ENCODE measurements at places on chromosomes 11 and 22. TPM values are rescaled to one million over a fixed set of nuclear protein-coding genes. Genes with fewer than 3 reads are reported as not detected.

DNA sequence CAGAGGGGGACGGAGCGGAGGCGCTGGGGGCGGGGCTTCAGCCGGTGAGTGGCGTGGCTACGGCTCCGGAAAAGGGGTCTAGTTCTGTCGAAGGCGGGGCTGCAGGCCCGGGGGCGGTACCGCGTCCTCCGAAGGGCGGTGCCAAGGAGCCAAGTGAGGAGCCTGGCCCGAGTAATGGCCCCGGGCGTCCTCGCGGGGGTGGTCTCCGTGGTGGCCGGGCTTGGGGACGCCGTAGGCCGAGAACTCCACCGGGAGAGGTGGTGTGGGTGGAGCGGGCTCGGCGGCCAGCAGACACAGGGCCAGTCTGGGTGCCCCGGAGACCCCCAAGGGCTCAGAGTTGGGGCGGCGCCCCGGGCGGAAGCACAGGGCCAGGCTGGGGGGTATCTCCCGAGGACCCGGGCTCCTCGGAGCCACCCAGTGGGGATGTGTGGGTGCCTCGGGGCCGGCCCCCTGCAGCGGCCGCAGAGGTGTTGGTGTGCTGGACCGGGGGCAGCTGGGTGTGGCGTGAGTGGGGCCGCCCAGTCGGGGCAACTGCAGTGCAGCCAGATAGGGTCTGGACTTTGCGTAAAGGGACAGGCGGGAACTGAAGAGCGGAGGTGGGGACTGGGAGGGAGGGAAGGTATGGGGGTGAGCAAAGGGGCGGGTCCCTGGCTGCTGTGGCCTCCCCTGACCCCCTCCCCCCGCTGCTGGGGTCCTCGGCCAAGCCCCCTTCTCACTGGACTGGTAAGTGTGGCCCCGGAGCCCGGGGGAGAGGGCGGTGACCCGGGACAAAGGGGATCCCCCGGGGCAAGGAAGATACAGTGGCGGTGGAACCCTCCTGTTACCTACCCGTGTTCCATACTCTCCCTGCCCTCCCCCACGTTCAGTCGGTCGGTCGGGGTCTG lies 838 bp downstream of the FKBP2 start:
- H3K27me3 ChIP-seq = no peaks in the 10 kb centered on the region
- peak overlapping the region; percentile 98 for H3K27ac ChIP-seq
- peak overlapping the region; percentile 85 for H3K4me3 ChIP-seq
- DNase-seq = peak; percentile 100
- H3K4me1 ChIP-seq = peaks cover 71% of the 10 kb centered on the region

DNA sequence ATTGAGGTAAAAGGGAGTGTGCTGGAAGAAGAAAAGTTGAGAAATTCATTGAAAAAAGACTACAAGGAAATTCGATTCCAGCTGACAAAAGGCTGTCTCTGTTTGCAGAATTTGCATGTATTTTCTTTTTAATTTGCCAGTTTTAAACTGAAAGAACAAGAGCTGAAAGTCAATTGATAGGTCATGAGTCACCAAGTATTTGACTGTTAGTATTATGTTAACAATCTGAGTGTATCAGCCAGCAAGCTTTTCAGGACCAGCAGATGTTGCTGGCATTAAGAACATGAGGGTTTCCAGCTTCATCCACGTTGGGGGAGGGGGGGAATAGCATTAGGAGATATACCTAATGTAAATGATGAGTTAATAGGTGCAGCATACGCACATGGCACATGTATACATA lies 726.7 kb downstream of the METTL15 start:
- DNase-seq = no peak
- no peak overlapping the region for H3K4me3 ChIP-seq
- H3K4me1 ChIP-seq = no peaks in the 10 kb centered on the region
- H3K27me3 ChIP-seq = no peaks in the 10 kb centered on the region

DNA sequence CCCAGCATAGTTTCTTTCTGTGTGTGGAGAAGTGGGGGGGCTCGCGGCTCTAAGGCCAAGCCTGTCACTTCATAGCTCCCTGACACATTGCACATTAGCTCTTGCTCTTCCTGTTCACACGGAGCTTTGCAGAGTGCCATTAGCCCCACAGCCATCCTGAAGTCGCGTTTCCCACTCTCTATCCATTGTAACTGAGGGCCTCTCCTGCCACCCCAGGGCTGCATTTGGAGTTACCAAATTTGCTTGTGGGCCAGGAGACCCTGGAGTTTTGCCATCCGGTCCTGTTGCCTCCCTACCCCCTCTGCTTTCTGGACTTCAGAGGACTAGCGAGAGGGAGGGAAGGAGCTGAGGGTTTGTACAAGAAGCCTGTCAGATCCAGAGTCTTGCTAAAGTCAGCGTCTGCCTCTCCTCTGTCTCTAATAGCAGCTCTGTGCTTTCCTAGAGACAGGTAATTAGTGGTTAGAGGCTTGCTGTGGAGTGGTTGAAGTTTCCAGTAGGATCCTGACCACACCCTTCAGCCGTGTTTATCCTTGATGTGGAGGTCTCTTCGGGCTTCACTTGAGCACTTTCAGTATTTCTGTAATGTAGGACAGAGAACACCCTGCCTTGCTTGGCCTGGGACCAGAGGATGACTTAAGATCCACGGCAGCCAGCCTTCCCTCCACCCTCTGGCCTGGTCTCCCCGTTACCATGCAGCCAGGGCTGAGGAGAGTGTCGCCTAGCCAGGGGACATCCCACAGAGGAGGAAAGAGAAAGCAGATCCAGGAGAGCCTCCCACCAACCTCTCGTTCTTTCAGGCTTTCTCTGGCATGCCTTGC lies 14.1 kb downstream of the DCPS start:
- H3K36me3 ChIP-seq = no peaks in the 10 kb centered on the region
- DNase-seq = peak; percentile 38
- H3K4me1 ChIP-seq = peaks cover 8% of the 10 kb centered on the region
- H3K4me3 ChIP-seq = no peak overlapping the region
- no peaks in the 10 kb centered on the region for H3K27me3 ChIP-seq

DNA sequence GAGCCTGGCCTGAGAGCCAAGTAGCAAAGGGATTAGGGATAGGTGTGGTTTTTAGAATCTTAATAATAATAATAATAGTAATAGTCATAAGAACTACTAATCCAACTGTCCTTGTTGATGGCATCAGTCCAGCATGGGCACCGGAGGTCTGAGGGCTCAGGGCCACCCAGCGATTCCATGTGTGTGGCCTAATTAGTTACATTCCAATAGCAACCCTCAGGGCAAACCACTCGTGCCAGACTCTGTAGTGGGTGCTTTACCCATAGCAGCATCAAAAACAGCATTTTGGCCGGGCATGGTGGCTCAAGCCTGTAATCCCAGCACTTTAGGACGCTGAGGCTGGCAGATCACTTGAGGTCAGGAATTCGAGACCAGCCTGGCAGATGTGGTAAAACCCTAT lies 19.0 kb upstream of the MYH9 start:
- H3K27me3 ChIP-seq = no peaks in the 10 kb centered on the region
- no peak overlapping the region for H3K4me3 ChIP-seq
- no peak for DNase-seq
- H3K36me3 ChIP-seq = no peaks in the 10 kb centered on the region

DNA sequence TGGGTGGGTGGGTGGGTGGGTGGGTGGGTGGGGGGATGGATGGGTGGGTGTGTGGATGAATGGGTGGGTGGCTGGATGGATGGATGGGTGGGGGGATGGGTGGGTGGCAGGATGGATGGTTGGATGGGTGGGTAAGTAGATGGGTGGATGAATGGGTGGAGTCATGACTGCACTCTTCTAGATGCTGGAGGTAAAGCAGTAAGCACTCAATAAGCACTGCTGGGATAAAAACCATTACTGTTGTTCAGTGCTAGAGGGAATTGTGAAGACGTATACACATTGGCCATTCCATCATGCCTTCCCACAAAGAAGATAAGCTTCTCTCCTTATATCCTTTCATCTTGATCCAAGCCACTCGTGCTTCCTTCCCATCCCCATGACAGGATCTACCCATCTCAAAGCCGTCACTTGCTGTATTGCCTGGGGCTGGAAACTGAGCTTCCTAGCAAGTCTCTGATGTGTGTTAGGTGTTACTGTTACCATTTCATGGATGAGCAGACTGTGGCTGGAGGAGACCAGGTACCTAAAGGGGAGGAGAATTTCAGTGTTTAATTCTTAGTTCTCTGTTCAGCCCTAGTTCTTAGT lies 74.8 kb downstream of the MICAL2 start:
- H3K4me1 ChIP-seq = no peaks in the 10 kb centered on the region
- no peaks in the 10 kb centered on the region for H3K27me3 ChIP-seq
- DNase-seq = no peak
- H3K4me3 ChIP-seq = no peak overlapping the region
- H3K36me3 ChIP-seq = no peaks in the 10 kb centered on the region
- no peak overlapping the region for H3K27ac ChIP-seq

DNA sequence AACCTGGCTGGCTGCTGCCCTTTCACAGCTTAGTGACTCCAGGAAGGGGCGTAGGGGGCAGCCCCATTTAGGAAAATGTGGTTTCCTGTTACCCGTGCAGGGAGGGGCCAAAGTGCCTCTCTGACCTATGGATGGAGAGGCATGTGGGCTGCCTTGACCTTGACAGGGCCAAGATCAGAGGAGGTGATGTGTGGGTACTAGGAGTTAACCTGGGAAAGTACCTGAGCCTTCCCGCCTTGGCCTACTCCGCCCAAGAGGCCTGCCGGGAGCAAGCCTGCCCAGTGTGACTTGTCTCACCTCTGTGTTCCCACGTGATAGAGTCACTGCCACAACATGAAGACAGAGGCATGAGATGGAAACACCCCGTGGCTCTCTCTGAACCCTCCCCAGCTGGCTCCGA lies 33.4 kb downstream of the GRAMD4 start:
- no peak overlapping the region for H3K4me3 ChIP-seq
- DNase-seq = no peak
- no peak overlapping the region for H3K27ac ChIP-seq
- H3K4me1 ChIP-seq = peaks cover 21% of the 10 kb centered on the region
- H3K27me3 ChIP-seq = no peaks in the 10 kb centered on the region
- no peaks in the 10 kb centered on the region for H3K36me3 ChIP-seq

The AQP11 gene
- 1.6 TPM for total RNA-seq

The INS gene
- 1,947 TPM for total RNA-seq

The UPK3A gene
- total RNA-seq = not detected

GRCh38 chr11:134978388-134979088 lies 566.5 kb upstream of the B3GAT1 start:
- DNase-seq = no peak
- H3K4me1 ChIP-seq = no peaks in the 10 kb centered on the region
- H3K36me3 ChIP-seq = no peaks in the 10 kb centered on the region
- no peak overlapping the region for H3K4me3 ChIP-seq

- no peaks in the 10 kb centered on the region for H3K4me1 ChIP-seq
- no peaks in the 10 kb centered on the region for H3K36me3 ChIP-seq
- no peak overlapping the region for H3K27ac ChIP-seq
- no peaks in the 10 kb centered on the region for H3K27me3 ChIP-seq
- H3K4me3 ChIP-seq = no peak overlapping the region
These were observed 52.3 kb downstream of the GAB4 start for GRCh38 chr22:16955678-16956210.

The EMID1 gene
- 5.9 TPM for total RNA-seq

- H3K4me3 ChIP-seq = no peak overlapping the region
- no peaks in the 10 kb centered on the region for H3K27me3 ChIP-seq
- no peak for DNase-seq
- H3K4me1 ChIP-seq = peaks cover 27% of the 10 kb centered on the region
These were observed 101.0 kb downstream of the ME3 start for GRCh38 chr11:86571273-86571948.

The SAA2 gene
- 9.3 TPM for total RNA-seq

DNA sequence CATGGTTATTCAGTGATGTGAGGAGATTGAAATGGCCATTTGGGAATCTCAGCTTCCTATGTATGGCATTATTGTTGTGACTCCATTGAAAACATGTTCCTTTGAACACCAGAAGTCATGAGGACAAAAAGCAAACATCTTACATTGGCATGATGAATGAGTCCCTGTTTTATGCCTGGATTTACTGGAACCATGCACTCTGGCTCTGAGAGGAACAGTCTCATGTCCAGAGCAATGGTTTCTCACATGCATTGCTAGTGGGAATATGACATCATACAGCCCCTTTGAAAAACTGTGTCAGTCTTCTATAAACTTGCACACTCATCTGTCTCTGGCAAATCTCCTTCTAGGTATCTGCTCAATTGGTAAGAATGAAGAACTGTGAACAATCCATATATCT lies 3.4 kb upstream of the KDM4F start:
- no peak overlapping the region for H3K4me3 ChIP-seq
- no peaks in the 10 kb centered on the region for H3K4me1 ChIP-seq
- no peak overlapping the region for H3K27ac ChIP-seq
- no peak for DNase-seq
- no peaks in the 10 kb centered on the region for H3K27me3 ChIP-seq
- no peaks in the 10 kb centered on the region for H3K36me3 ChIP-seq

DNA sequence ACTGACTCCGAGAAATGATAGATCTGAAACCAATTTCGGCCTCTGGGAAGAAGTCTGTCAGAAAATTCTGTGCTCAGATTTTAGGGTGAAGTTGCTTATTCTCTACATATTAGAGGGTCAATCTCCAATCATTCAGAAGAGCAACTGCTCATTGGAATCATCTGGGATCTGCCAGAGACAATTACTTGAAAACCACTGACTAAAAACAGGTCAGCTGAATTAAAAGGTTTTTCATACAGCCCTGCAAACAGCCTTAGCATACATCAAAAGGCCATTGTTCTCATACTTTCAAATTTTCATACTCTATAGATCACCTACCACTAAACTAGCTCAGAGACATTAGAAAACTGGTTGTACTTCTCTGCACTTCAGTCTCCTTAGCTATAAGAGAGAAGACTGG lies 289.7 kb upstream of the PITPNB start:
- no peaks in the 10 kb centered on the region for H3K27me3 ChIP-seq
- H3K4me3 ChIP-seq = no peak overlapping the region
- no peaks in the 10 kb centered on the region for H3K36me3 ChIP-seq
- no peak for DNase-seq
- H3K27ac ChIP-seq = no peak overlapping the region
- H3K4me1 ChIP-seq = no peaks in the 10 kb centered on the region

- peak; percentile 64 for DNase-seq
- H3K27ac ChIP-seq = peak overlapping the region; percentile 78
- H3K4me3 ChIP-seq = no peak overlapping the region
- H3K36me3 ChIP-seq = no peaks in the 10 kb centered on the region
These were observed 106.4 kb downstream of the MICAL2 start for GRCh38 chr11:12216671-12217374.

DNA sequence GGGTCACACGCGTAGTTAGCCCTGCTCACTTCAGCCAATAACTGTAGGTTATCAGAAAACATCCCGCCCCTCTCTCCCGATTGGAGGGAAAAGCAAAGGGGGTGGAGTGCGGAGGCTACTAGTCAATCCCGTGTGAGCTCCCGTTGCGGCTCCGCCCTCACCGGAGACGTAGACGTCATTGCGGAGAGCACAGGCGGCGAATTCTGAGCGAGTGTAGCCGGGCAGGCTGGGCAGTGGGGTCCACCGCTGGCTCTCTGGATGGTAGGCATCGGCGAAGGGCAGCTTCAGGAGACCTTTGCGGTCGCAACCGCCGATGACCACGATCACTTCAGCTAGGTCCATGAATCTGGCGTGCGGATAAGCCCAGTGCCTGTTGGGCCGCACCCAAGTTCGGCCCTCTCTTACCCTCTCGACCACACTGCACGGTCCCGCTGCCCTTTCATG lies 4.7 kb downstream of the KLHL35 start:
- no peaks in the 10 kb centered on the region for H3K36me3 ChIP-seq
- DNase-seq = peak; percentile 87
- peaks cover 26% of the 10 kb centered on the region for H3K4me1 ChIP-seq
- no peak overlapping the region for H3K4me3 ChIP-seq

The GGT5 gene
- total RNA-seq = 41.2 TPM

Measured in body of pancreas (tissue), 4 donors.